ENCODE measurements at places on chromosomes 16 and 17.

GRCh38 chr17:37650419-37651003 is 7.3 kb upstream of the DDX52 start:
- peak; percentile 43 for DNase-seq

- no peak for DNase-seq
Measured at GRCh38 chr16:26717826-26718225, 348.9 kb upstream of the C16orf82 start.

GRCh38 chr17:19331543-19332245 is 30.8 kb downstream of the B9D1 start:
- DNase-seq: no peak

DNA sequence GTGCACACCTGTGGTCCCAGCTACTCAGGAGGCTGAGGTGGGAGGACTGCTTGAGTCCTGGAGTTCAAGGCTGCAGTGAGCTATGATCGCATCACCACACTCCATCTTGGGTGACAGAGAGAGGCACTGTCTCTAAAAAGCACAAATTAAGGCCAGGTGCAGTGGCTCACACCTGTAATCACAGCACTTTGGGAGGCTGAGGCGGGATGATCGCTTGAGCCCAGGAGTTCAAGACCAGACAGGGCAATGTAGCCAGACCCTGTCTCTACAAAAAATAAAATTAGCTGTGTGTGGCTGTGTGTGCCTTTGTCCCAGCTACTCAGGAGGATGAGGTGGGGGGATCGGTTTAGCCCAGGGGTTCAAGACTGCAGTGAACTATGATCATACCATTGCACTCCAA is 81.6 kb downstream of the BMERB1 start:
- no peak for DNase-seq

GRCh38 chr17:65730711-65731169 is 169.3 kb upstream of the AXIN2 start:
- no peak for DNase-seq

DNA sequence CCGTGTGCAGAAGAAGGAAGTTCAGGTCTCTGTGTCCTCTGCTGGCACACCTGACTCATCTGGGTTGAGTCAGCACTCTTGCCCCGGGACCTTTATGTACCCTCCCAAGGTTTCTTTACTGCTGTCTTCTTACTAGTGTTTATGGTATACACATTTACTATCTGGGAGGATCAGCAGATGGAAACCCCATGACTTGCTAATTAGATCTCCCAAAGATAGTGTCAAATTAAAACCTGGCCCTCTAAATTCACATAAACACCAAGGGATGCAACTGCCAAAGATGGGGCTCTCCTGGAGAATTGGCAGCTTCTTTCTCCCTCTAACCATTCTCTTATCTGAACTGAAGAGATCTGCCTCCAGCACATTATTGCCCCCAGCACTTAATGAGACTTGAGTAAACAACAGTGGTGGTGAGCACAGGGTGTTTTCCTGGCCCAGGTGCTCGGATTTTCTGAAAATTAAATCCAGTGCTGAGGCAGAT is 718.1 kb upstream of the SOX9 start:
- no peak for DNase-seq

DNA sequence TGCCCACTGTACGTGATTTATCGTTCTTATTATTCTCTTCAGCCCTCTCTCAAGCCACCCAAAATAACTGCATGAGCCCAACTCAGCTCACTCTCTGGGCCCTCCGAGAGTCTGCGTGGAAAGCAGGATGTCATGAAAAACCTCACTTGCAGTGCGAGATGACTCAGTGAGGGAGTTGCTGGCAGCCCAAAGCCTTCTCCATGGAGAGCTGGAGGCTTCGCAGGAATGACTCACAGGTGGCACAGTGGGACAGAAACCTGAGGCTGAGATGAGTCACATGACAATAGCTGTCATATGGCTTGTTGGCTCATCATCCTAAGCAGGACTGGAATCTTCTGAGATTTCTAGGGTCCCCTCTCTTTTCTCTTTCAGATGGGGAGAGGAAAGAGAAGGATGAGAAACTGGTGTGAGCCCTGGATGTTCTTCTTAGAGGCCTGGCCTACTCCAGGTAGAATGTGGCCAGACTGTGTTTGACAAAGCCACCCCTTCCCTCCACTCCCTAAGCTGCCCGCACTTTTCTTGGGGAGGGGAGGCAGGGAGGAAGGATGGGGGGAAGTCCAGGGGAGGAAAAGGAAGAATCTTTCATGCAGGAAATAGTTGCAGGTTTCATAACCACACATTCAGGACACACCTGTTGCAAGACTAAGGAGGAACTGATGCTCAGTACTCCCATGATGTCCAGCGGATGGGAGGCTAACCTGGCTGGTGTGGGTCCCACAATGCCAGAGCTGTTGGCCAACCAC is 160.6 kb upstream of the RPL38 start:
- DNase-seq: no peak

- DNase-seq: no peak
Measured at GRCh38 chr16:10846213-10846998, 27.8 kb upstream of the TVP23A start.

- no peak for DNase-seq
Measured at GRCh38 chr17:74610108-74610507, 13.4 kb downstream of the CD300E start.

DNA sequence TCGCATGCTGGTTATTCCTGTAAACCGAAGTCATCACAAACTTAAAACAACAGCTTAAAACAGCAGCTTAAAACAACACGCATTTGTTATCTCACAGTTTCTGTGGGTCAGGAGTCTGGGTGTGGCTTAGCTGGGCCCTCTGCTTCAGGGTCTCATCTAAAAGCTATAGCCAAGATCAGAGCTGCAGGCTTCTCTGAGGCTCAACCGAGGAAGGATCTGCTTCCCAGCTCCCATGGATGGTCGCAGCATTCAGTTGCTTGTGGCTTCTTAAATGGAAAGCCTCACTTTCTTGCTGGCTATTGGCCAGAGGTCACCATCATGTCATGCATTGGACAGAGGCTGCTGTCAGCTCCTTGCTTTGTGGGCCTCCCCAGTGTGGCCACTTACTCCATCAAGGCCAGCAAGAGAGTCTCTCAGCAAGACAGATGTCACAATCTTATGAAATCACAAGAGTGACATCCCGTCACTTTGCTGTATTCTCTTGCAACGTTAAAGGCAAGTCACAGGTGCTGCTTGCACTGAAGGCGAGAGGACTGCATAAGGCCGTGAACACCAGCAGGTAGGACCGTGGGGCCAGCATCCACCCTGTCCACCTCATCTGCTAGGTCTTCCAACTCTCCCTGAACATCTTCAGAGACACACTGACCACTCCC is 117.9 kb upstream of the TNRC6C start:
- no peak for DNase-seq

- DNase-seq: no peak
Measured at GRCh38 chr17:601926-602303, 112.7 kb downstream of the VPS53 start.

- DNase-seq: no peak
Measured at GRCh38 chr16:64475627-64476351, 646.1 kb downstream of the CDH11 start.

- no peak for DNase-seq
Measured at GRCh38 chr17:62189377-62189776, 124.3 kb upstream of the MED13 start.

DNA sequence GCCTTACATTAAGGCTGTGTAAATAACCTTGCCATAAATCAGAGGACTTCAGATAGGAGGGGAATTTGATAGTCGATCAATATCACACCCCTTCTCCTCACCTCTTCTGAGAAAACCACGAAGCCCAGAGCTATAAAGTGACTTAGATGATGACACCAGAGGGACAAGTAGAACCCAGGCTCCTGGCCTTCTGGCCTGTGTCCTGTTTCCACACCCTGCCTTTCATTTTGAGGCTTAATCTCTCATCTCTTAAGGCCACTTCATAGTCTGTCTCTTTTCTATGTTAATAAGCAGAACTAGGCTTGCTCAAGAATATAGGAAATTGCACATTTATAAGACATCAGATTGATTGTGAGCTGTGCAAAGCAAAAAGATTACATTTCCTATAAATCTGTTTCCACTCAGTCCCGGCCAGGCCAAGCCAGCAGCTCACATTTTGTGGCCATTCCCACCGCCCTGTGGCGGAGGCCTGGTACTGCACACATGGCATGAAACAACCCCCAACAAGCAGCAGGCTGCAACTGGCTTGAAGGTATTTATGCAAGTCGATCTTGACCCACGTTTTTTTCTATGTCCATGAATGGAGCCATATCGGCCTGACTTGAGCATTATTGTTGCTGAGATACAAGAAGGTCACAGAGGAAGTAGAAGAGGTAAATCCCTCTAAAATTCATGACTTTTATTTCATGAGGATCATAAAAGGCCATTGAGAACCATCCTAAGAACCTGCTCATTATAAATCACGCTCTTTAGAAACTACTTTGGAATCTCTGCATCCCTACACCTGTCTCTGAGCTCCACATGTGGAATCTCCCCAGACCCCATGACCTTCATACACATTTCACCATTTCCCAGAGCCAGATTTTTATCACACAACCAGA is 93.7 kb downstream of the PMP22 start:
- DNase-seq: peak; percentile 85

DNA sequence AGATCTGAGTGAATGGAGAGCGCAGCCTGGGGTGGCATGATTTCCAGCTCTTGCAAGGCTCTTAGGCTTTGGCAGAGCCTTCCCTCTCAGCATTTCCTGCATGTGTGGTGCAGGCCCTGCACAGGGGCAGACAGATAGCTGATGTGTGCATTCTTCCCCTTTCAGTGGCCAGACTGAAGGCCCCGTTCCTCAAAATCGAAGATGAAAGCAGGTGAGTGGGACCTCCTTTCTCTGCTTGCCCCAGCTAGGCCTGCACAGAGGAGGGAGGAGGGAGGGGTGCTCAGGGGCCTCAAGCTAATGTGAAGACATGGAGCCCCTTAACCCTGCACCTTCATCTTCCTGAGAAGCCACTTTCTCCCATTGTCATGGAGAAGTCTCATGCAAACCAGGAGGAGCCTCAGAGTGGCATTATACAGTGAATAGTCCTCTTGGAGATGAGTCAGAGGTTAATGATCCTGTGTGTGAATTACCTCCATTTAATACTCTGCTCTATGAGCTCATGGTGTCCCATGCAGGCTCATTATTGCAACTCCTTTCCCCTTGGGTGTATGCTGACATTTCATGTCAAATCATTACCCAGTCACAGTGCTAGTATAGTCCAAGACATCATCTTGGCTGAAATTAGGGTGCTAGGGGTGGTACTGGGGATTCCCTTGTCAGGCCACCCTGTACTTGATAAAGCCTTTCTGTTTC is 20.4 kb upstream of the ADAM11 start:
- no peak for DNase-seq

GRCh38 chr17:4796552-4796920 is 572 bp downstream of the PSMB6 start:
- peak; percentile 64 for DNase-seq

GRCh38 chr17:1750628-1751027 is 8.0 kb downstream of the SERPINF2 start:
- DNase-seq: no peak

Measured in endothelial cell (in vitro differentiated cells).